NCI-H2171 treated with DMSO at 0.1 percent for 48 hours (cell line): ENCODE measurements at places on chromosomes 7 and 10.

GRCh38 chr10:92590623-92591549, 2.0 kb upstream of the KIF11 start:
- DNase-seq = peak; percentile 82

DNA sequence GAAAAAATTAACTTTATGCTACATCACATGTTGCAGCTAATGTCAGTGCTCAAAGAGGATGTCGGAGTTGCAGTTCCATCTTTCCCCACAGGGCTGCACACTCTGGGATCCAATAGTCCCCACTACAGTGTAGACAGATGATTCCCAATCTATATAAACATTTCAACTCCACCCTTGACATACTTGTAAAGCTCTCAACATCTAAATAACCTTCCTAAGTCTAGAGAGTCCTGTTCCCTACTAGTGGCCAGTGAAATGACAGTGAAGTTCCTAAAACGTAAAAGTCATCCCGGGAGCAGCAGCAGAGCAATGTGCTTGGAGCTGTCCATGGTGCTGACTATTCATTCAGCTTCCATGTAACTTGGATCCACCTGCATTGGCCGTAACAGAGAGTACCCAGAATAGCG, 145.1 kb downstream of the GRM8 start:
- DNase-seq = no peak

- no peak for DNase-seq
These were observed 22.4 kb downstream of the ADGRA1 start for GRCh38 chr10:133110133-133110532.

DNA sequence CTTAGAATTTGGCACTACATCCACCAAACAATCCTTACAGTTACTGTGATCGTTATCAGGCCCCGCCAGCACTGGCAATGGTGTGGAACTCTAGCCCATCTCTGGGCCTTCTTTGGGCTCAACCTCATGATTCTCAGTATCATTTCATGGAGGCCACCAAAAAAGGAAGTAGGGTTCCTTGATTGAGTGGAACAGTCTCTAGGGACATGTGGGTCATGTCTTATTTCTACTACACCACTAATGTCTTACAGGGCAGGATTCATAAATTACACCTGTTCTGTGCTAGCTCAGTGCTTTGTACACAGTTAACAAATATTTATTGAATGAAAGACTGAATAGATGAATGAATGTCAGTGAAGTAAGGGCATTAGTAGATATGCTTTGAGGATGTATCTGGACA, 53.9 kb downstream of the AP3M1 start:
- DNase-seq = no peak

DNA sequence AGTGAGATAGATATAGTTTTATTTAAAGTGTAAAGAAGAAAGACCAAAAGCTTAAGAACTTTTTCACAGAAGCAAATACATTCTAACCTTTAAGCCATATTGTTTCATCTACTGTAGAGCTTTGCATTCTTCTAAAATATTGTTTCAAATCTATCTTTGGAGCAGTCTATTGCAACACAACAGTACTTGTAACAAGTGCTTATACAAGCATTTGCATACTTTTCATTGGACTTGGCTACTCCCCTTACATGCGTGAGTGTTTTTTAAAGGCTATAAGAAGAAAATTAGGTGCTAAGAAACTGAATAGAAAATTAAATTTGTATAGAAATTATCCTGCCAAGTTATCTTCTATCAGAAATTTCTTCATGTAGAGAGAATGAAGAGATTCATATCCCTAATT, 45.3 kb downstream of the SEMA3E start:
- DNase-seq = no peak

- no peak for DNase-seq
These were observed at the start of gene JAKMIP3 for GRCh38 chr10:132065491-132066105. Gene JAKMIP3 (plus strand): TSS chr10:132065946. CDS start chr10:132104809, 38,863 bp downstream.

DNA sequence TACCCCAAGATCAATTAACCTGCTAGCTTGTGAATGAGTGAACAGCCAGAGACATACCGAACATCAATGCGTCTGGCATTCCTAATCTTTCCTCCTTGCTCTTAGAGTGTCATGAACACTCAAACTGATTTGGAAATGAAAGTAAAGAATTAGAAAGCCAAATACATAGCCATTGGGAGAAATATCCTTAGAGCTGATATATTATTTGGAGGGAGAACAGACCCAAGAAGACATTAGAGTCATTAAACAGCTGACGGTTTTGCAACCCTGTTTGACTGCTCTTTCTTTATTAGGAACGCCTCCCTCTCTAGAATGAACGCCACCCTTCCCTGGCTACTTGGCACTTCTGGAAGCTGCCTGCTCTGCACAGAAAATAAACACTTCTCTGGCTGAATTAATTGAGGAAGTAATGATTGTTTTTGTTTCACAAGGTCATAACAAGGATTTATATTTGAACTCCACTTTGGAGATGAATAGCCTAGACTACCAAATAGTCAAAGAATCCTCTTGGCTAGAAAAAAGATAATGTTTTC, 42.8 kb downstream of the CTTNBP2 start:
- no peak for DNase-seq

- DNase-seq = no peak
These were observed 99.5 kb downstream of the CAMK1D start for GRCh38 chr10:12448729-12449391.

GRCh38 chr7:93957767-93958166, 36.2 kb downstream of the GNG11 start:
- no peak for DNase-seq

GRCh38 chr7:31302356-31302755, 38.2 kb downstream of the NEUROD6 start:
- no peak for DNase-seq

GRCh38 chr7:11203683-11204082, 230.0 kb downstream of the PHF14 start:
- DNase-seq = peak; percentile 13

DNA sequence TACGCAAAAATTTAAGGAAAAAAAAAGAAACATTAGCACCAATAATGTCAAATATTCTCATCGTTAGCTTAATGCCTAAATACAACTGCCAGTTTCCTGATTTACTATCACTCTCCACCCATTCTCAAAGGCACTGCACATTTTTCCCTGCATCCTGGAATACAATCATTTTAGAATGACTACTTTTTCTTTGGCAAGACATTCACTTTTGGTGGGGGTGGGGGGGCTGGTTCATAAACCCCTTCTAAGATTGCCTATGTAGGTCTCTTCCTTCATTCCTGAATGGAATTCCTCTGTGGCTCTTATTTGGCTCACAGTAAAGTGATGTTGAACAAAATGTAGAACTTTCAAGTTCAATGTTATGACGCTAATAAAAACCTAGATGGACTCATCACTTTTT, 74.3 kb downstream of the RNLS start:
- no peak for DNase-seq

DNA sequence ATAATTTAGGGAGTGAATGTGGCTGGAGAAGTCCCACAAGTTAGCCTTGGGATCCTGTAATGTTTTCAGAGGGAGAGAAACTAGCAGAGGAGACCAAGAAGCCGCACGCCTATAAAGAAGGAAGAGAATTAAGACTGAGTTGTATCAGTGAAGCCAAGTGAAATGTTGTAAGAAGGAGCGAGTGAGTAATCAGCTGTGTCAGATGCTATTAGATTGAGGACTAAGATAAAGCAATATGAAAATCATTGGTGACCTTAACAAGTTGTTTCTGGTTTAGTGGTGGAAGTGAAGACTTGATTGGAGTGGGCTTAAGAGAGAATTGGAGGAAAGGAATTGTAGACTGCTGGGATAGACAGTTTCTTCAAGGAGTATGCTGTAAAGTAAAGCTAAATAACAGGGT, 8.8 kb downstream of the CCSER2 start:
- no peak for DNase-seq

DNA sequence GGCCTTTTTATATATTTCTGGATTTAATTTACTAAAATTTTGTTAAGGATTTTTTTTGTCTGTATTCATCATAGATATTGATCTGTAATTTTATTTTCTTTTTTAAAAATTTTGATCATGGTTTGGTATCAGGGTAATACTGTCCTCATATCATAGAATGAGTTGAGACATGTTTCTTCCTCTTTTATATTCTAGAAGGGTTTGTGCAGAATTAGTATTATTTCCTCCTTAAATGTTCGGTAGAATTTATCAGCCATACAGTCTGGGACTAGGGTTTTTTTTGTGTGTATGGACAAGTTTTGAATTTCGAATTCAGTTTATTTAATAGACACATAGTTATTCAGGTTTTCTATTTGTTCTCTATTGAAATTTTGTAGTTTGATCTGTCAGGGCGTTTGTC, 54.0 kb downstream of the SHOC2 start:
- no peak for DNase-seq

GRCh38 chr7:116239434-116239833, 29.1 kb downstream of the TES start:
- DNase-seq = no peak
